Mesenchymal stem cell (in vitro differentiated cells and primary cell): ENCODE measurements at places on chromosomes 7 and 10.

GRCh38 chr7:47572094-47572445 is 9.8 kb downstream of the TNS3 start:
- DNase-seq = no peak

- DNase-seq = no peak
These were observed 69.5 kb downstream of the STEAP1B start for GRCh38 chr7:22430457-22430856.

- DNase-seq = no peak
These were observed 1.5 kb downstream of the BZW2 start for GRCh38 chr7:16647435-16647960.

- no peak for DNase-seq
These were observed 5.5 kb downstream of the VIPR2 start for GRCh38 chr7:159139202-159139601.

GRCh38 chr10:86443936-86444335 is 77.3 kb upstream of the GRID1 start:
- peak; percentile 8 for DNase-seq
